Stimulated activated CD4-positive, alpha-beta T cell treated with anti-CD3 and anti-CD28 coated beads, TNF-alpha, amount 100 ng/mL, for 24 hours (primary cell): ENCODE measurements at places on chromosomes 3 and 15.

DNA sequence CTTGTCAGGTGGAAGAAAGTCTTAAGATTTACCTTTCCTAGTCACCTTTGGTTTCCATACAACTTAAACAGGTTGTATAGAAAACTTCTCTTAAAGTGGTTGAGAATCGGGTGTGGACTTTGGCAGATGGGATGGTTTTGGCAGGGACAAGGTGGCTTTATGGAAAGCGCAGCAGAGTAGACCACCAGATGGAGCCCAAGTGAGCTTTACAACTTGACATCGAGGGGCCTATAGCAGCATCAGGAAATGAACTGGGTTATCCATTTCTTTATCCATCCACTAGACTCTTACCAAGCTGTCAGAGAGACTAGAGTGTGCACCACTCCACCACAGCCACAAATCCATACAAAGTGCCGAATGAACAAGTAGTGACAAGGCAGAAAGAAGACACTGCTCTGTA, 85.3 kb upstream of the MBNL1 start:
- peak; percentile 32 for DNase-seq

DNA sequence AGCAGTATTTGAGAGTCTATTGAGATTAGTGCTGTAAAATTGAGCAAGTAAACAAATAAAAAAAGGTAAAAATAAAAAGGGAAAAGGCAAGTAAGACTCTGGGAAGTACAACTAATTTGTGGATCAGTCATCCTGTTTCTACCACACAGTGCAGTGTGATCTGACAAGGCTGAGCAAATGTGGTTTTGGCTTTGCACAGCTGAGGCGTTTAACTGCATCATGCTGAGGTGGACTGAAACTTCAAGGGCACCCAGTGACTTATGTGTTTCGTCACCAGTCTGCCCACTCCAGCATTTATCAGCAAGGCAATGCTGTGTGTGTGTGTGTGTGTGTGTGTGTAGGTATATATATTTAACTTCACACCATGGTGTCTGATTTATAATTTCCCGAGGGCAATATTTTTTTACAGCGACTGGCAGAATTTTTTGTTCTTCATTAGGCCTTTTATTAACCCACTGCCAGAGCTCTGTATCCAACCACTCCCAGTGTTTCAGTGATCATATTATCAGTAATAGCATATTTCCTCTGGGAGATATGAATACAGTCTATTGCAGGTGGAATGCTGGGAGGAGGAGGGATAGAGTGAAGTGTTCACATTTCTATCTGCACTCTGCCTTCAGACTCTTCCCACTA, 131.5 kb upstream of the SATB1 start:
- peak; percentile 77 for DNase-seq

- no peak for DNase-seq
Observed at GRCh38 chr15:28080386-28080785, 18.7 kb downstream of the OCA2 start.

- DNase-seq: peak; percentile 3
Observed at GRCh38 chr3:20185331-20185678, 701 bp downstream of the SGO1 start.

DNA sequence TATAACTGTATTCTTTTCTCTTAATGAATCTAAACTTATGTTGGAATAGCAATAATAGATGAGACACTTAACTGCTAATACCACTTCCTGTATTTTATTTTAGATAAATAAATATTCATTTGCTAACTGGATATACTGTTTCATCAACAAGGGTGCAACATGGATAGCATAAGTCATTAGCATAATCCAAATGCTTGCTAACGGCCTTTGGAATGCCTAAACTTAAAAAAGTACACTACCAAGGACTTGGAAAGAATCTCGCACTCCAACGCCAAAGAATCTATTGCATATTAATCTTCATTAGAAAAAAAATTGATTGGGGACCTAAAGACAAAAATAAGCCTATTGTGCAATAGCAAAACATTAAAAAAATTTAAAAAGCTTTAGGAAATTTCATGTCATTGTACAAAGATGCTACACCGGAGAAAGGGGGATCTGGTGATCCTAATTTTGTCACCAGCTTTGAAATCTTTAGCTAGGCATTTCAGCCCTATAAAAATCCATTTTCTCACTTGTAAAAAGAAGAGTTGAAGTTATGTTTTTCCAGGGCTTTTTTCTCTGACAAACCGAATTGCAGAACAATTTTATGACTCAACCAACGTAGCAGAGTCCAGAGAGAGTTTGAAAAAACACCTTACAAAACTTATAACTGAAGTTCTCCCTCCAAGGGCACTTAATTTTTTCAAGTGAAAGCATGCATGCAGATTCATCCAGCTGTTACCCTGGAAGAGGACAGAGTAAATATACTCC, 4.1 kb downstream of the VGLL3 start:
- DNase-seq: no peak

- DNase-seq: no peak
Observed at GRCh38 chr3:36297195-36297594, 83.1 kb upstream of the STAC start.

GRCh38 chr3:52782412-52783210, 5.2 kb downstream of the ITIH1 start:
- DNase-seq: no peak

DNA sequence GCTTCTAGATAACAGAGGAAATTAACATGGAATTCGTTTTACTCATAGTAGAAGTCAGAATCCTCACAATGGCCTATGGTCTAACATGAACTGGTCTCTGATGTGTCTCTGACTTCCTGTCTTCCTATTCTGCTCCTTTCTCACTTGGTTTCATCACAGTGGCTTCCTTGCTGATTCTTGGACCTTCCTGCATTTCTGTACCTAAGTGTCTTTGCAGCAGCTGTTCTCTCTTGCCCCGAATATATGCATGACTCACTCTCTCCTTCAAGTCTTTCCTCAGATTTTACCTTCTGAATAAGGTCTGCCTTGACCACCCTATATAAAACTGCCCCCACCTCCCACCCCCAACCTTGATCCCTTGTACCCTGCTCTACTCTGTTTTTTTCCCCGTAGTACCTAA, 14.1 kb downstream of the ARL13B start:
- DNase-seq: no peak

DNA sequence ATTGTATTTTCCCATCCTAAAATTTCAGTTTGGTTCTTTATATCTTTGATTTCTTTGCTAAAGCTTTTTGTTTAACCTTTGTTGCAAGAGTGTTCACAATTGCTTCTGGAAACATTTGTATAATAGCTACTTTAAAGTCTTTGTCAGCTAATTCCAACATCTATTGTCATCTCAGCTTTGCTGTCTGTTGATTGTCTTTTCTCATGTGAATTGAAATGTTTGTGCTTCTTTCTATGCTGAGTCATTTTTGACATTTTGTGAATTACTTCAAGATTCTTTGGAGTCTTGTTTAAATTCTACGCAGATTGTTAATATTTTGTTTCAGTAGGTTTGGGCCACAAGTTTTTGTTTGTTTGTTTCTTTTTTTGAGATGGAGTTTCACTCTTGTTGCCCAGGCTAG, 73.2 kb downstream of the SUCNR1 start:
- DNase-seq: no peak

GRCh38 chr15:71281256-71281655, 166.0 kb downstream of the THSD4 start:
- DNase-seq: no peak

- DNase-seq: no peak
Observed at GRCh38 chr15:52113708-52114107, 1.1 kb upstream of the BCL2L10 start.

GRCh38 chr3:73772076-73772886, 147.5 kb upstream of the PDZRN3 start:
- no peak for DNase-seq

DNA sequence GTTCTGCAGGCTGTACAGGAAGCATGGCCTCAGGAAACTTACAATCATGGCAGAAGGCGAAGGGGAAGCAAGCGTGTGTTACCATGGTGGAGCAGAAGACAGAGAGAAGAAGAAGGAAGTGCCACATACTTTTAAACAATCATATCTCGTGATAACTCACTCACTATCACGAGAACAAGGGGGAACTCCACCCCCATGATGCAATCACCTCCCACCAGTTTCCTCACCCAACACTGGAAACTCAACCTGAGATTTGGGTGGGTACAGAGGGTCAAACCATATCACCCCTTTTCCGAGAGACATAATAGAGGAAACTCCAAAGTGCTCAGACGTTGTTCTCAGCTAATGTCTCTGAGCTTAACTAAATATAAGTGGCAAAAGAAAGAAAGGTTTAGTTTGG, 186.3 kb upstream of the MME start:
- no peak for DNase-seq

GRCh38 chr15:51577636-51578304, 44.8 kb downstream of the DMXL2 start:
- no peak for DNase-seq

DNA sequence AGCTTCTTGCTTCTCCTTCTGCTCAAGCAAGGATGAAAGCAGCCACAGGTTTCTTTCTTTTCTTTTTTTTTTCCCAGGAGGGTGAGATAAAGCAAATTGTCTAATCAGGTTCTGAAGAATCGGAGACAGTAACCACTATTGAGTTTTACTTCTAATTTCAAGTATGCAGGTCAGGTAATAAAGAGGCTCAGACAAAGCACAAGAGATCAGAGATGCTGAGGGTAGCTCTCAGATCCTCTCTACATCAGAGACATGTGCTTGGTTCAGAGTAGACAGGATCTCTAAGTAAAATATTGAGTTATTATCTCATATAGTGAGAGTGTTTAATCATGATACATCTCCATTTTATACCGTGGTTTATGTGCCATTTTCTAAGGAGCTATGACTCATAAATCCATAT, 168.5 kb downstream of the NFKBIZ start:
- DNase-seq: no peak

DNA sequence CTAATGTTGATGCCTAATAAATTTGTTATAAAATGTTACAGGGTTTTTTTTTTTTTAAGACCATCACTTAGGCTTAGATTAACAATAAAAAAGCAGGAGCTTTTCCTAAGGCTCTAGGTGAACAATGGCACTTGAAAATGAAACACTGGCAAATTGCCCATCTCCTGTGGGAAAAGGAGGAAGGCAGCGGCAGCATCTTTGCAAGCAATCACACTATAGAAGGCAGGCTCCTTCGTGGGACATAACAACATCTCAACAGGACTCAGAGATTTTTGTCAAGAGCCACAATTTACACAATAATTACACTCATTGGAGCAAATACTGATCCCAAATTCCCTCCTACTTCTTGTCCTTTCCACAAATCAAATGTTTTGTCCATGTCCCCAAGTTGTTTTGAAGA, 646.7 kb downstream of the ROBO2 start:
- no peak for DNase-seq

- no peak for DNase-seq
Observed at GRCh38 chr3:186524616-186525015, 19.6 kb downstream of the CRYGS start.

GRCh38 chr3:190692256-190692655, 170.2 kb downstream of the GMNC start:
- DNase-seq: no peak

- DNase-seq: no peak
Observed at GRCh38 chr3:51382076-51382745, 2.9 kb upstream of the MANF start.

DNA sequence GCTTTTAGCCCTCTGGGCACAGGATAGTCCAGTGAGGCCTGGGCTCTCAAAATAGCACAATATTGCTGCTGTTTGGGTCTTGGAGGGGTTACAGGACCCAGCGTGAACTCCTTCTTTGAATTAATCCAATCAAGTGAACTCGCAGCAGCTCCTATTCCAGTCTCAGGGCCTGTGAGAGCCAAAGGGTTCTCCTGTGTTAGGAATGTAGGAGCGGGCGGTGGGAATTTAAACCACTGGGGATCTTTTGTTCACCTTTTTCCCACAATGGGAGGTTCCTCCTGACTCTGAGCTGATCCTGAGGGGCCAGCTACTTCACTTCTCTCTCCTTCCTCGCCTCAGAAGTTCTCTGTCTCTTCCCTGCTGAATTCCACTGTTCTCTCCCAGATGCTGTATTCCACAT, 504.0 kb downstream of the UNC13C start:
- DNase-seq: no peak
